ENCODE measurements at places on chromosomes 6 and 20.

DNA sequence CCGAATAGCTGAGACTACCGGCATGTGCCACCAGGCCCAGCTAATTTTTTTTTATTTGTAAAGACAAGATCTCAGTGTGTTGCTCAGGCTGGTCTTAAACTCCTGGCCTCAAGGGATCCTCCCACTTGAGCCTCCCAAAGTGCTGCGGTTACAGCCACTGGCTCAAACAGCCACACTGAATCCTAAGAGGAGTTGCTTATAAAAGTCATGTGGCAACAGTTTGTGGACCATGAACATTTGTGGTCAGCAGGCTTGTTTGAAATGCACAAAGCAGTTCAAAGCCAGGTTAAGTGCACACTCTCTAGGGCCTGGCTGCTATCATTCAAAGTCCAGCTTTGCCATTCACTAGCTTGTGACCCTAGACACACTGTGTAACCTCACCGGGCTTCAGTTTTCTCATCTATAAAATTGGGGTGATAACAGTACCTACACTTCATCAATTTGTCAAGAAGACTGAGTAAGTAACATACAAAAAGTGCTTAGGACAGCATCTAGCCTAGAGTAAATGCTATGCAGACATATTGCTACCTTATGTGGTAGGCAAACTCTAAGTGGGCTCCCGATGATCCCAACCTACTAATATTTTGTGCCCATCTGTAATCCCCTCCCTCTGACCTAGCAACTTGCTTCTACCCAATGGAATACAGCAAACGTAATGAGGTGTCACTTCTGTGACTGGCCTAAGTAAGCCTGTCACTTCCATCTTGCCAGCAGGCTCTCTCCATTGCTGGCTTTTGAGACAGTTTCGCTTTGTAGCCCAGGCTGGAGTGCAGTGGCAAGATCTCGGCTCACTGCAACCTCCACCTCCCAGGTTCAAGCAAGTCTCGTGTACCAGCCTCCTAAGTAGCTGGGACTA lies 122.9 kb downstream of the ZMYND8 start:
- no peak for DNase-seq

DNA sequence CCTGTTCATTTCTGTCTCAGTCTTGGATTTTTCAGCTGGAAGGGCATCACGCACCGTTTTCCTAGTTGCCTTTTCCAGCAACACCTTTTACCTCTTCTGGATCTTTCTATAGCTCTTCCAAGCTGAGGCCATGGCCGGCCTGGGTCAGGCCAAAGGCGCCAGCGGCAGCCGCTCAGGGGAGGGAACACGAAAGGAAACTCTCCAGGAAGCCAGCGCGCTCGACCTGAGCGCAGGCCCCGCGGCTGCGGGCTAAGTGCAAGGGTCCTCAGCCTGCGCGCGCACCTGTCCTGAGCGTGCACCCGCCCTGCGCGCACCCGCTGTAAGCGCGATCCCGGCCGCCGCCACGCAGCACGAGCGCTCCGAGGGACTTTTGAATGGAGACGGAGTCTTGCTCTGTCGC lies 43.8 kb upstream of the TMEM181 start:
- no peak for DNase-seq

DNA sequence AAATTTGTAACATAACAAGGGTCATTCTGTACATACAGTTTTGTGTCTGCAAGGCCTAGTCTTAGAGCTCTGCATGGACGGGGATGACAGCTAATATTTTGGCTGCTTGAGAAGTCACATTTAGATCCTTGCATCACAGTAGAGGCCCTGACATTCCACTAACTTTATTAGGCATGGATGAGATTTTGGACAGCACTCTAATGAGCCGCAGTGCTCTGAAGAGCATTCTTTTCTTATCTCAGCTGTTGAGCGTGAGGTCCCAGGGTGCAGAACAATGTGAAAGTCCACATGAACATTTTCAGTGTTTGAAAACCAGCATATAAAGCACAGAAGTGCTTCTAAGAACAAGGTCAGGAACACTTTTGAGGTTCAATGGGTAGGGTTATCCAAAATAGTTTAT lies 58.9 kb downstream of the IPCEF1 start:
- no peak for DNase-seq

- DNase-seq, result no peak
Observed at GRCh38 chr6:169833258-169833794, 81.9 kb downstream of the ERMARD start.

GRCh38 chr6:154537511-154538325 lies 27.2 kb upstream of the CNKSR3 start:
- DNase-seq, result no peak

- DNase-seq, result no peak
Observed at GRCh38 chr6:107648983-107649382, 159.1 kb downstream of the SOBP start.

DNA sequence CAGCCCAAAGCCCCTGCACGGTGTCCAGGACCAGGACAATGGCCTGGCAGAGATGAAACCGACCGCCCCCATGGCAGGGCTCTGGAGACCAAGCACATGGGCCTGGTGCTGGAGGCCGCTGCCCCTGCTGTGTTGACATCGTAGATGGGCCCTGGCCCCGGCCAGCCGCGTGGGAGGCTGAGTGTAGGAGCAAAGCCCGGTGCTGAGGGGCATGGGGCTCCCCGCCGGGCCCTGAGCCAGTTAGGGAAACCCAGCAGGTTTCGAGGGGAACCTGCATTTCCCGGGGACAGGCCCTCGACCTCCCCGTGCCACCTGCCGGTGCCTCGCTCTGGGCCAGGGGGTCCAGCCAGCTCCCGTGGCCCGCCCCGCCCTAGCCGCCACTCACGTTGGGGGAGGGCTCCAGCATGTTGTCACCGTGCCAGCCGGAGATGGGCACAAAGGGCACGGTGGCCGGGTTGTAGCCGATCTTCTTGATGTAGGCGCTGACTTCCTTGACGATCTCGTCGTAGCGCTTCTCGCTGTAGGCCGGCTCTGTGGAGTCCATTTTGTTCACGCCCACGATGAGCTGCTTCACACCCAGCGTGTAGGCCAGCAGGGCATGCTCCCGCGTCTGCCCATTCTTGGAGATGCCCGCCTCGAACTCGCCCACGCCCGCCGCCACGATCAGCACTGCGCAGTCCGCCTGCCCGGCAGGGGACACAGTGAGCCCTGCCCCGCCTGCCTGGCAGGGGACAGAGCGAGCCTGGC lies 4.3 kb downstream of the EEF1A2 start:
- no peak for DNase-seq

DNA sequence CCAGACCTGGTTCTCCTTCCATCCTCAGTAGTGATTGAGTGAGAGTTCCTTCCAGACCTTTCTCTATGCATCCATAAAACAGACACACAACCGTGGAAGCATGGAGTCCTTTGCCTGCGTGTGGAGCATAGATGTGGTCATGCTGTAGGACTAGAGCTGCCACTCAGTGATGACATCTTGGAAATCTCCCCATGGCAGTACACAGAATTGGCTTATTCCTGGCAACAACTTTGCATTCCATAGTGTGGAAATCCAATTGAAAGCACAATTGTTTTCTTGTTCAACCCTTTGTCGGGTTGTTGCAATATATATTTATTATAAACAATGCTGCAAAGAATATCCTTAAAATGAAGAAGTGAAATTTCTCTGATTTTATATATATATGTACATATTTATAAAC lies 547.8 kb downstream of the CDH26 start:
- DNase-seq, result no peak

DNA sequence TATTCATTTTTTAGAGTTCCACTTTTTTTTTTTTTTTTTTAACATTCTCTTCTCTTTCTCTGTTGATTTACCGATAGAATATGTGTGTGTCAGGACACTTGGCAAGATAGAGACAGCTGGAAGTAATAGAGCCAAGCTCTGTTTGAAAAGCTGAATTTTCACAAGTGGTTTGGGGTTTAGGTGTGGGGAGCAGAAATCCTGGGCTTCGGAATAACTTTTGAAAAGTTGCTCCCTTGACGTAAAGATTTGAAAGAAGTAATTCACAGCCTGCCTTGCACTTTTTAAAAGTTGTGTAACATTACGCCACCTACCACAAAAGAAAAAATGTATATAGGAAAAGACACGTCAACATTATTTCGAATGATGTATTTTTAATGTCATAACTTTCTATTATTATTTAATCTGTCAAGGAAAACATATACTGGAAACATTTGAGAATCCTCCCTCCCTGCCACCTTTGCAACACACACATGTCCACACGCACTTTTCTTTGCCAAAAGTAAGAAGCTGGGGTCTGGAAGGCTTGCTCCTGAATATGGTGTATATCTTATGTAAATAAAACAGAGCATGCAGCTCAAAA lies 917.9 kb downstream of the KIF16B start:
- DNase-seq, result no peak

- no peak for DNase-seq
Observed at GRCh38 chr20:2330090-2330695, 34.4 kb downstream of the TGM3 start.

GRCh38 chr6:127053032-127053874 lies 65.2 kb upstream of the RSPO3 start:
- no peak for DNase-seq

- DNase-seq, result no peak
Observed at GRCh38 chr6:35396991-35397390, 54.6 kb downstream of the PPARD start.

GRCh38 chr20:51525241-51526105 lies 17.0 kb downstream of the NFATC2 start:
- DNase-seq, result no peak

GRCh38 chr6:34295721-34296120 lies 46.9 kb upstream of the SMIM29 start:
- DNase-seq, result peak; percentile 43

DNA sequence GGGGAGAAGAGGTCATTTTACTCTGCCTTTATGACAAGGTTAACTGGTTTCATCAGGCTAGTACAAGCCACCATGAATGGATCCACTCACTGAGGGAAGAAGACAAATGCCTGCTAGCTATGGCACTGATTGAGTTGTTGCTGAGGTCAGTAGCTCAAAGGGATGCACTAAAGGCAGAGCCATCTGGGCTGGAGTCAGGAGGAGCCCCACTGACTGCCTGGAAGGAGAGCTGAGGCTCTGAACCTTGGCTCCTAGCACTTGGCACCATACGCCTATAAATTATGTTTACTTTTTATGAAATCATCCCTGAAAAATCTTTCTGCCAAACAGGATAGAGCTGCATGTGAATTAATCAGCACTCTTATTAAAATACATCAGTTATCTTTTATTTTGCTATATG lies 104.6 kb downstream of the DTD1 start:
- no peak for DNase-seq

DNA sequence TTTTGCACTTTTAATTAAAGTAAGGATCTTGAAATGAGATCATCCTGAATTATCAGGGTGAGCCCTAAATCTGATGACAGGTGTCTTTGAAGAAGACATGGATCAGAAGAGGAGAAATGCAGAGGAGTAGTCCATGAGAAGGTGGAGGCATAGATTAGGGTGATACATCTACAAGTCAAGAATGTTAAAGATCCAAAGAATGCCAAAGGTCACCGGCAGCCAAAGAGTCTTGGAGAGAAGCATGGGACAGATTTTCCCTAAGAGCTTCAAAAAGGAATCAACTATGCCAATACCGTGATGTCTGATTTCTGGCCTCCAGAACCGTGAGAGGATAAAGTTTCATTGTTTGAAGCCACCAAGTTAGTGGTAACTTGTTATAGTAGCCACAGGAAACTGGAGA lies 59.0 kb upstream of the THEMIS start:
- no peak for DNase-seq

GRCh38 chr6:22631091-22631490 lies 61.7 kb downstream of the HDGFL1 start:
- no peak for DNase-seq

DNA sequence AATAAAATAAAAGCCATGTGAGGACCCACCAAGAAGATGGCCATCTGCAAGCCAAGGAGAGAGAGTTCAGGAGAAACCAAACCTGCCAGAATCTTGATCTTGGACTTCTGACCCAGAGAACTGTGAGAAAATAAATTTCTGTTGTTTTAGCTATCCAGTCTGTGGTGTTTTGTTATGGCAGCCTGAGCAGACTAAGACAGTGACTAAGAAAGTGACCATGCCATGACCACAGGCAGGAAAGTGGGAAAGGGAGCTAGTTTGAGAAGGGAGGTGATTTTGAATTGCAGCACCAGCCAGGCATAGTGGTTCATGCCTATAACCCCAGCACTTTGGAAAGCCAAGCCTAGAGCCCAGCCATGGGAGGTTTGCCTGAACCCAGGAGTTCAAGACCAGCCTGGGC lies 21.9 kb upstream of the C6orf62 start:
- DNase-seq, result no peak

DNA sequence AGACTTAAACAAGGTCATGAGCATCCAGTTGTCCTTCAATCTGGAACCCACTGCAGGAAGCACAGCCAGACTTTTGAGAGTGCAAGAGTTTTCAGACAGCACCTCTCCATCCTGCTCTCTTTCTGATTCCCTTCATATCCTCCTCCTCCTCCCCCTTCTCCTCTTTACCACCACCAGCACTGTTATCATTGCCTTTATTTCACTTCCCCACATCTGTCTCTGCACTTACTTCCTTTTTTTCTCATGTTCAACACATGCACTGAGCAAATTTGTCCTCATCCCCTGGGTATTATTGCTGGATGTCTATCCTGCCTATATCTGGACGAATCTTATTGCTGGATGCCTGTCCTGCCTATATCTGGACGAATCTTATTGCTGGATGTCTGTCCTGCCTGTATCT lies 554.8 kb downstream of the DHX35 start:
- no peak for DNase-seq

GRCh38 chr20:20608041-20608440 lies 104.4 kb downstream of the RALGAPA2 start:
- no peak for DNase-seq

- DNase-seq, result no peak
Observed at GRCh38 chr6:101550451-101550850, 156.9 kb downstream of the GRIK2 start.

DNA sequence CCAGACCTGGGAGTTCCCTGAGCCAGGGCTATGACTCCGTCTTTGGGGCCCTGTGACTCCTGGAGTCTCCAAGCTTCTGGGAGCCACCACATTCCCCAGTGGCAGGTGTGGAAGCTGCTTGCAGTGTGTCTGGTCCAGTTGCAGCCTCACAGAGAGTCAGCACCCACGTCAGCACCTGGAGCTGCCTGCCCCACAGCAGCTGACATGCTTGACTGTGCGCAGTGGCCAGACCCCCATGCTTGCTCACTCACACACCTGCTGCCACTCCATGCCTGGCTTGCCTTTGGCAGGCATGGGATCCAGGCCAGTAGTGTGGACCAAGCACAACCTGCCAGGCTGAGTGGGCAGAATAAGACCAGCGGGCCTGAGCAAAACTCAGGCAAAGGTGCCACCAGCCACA lies 31.0 kb upstream of the ASIP start:
- DNase-seq, result no peak

GRCh38 chr20:63696628-63697356 lies at the start of gene TNFRSF6B:
Gene TNFRSF6B (plus strand): TSS chr20:63696652. CDS start chr20:63696768, 116 bp downstream.
- DNase-seq, result peak; percentile 41

GRCh38 chr20:50347284-50348063 lies 156.8 kb downstream of the CEBPB start:
- DNase-seq, result no peak
